Pancreas (tissue), 10 donors: ENCODE measurements at places on chromosomes 12 and 14.
A peak's percentile ranks its signal among the peaks of the same experiment; 100 is the strongest.

DNA sequence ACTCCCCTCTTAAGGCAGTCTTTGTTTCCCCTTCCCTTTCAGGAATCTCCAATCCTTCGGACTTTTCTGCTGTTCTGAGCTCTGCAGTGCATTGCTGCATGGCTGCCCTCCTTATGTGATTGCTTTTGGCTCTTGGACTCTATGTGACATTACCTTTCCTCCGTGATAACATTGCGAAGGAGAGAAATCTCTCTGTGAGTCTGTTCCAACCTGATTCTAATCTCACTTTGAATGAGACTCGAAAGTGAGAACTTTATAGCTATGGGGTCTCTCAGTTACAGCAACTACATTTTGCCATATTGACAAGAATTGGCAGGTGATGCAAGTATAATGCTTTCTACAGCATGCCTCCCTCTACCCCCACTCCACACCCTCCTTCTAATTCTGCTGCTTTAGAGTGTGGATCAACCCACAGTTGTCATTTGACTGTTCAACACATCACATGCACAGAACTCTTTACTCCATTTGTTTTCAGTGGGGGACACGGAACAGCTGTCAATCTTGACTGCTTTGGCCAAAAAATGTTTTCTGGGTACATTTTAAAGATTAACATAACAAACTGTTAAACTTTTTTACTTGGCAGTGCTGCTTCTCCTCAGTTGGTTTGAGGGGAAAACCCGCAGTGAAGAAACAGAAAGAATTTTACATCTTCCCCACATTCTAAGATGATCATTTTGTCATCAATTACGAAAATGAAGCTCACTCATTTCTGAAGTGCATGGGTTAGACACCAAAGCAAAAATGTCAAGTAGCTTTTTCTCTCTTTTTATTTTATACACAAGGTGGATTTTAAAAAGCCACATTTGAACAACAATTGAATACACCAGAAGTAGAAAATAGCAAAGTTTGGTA, 125.5 kb upstream of the RMST start:
- DNase-seq, result no peak

GRCh38 chr12:43179486-43179885, 372.5 kb downstream of the ADAMTS20 start:
- DNase-seq, result no peak

DNA sequence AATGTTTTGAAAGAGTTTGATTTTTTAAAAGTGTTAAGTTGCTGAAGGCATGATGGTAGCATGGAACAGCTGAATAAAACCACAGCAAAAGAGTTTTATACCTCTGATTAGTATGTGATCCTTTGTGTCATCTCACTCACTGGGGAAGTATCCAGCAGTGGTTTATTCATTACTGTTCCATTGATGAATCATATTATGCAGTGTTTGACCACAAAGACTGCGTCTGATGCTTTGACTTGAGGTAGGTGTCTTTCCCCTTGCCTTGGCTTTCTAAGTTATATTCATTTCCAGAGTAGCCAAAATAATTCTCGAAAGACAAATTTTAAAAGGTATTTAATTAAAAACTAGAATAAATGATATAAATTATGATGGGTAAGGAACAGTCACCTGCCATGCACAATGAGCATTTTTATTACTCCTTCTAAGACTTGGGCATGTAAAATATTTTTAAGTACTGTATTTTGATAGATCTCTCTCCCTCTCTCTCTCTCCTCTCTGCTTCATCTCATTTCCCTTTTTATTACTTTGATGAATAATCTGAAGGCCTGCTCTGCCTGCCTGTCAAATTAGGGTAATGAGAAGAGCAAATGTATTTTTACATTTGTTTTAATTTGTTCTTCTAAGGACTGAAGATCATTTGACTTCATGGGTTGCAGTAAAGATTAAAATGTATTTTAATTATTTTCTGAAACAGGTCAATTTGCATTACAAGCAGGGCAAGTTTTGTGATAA, 164.9 kb downstream of the NAV3 start:
- no peak for DNase-seq

- DNase-seq, result no peak
Measured at GRCh38 chr12:32435921-32436705, 36.8 kb downstream of the FGD4 start.

DNA sequence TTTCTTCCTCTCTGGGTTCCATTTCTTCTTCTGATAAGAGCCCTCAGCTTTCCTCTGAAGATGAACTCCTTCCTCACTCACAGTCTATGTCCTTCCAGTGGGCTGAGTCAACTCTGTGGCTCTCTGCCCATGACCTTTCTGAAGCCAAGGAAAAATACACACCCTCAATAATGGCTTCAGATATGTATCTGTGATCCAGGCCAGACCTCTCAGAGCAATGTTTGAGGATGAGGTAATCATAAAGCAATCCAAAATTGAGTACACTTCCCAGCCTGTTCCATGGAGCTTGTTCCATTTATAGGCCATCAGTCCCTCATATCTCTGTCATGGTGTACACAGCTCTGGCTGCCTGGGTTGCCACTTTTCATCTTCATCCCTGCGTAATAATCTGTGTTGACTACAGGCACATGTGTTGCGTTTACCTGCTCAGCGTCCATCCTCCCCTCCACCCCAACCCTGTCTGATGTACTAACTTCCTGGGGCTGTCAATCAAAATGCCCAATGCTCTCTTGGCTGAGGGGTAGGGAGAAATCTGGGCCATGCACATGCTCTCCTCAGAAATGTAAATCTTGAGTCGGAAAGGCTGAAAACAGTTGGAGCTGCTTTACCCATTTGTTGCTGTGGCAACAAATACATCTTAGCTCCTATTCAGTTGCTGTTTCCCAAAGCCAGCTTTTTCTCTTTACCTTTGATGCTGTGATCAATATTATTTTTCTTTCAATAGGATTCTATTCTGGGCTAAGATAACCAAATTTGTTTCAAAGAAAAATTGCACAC, 377.8 kb upstream of the TMEM132C start:
- no peak for DNase-seq

DNA sequence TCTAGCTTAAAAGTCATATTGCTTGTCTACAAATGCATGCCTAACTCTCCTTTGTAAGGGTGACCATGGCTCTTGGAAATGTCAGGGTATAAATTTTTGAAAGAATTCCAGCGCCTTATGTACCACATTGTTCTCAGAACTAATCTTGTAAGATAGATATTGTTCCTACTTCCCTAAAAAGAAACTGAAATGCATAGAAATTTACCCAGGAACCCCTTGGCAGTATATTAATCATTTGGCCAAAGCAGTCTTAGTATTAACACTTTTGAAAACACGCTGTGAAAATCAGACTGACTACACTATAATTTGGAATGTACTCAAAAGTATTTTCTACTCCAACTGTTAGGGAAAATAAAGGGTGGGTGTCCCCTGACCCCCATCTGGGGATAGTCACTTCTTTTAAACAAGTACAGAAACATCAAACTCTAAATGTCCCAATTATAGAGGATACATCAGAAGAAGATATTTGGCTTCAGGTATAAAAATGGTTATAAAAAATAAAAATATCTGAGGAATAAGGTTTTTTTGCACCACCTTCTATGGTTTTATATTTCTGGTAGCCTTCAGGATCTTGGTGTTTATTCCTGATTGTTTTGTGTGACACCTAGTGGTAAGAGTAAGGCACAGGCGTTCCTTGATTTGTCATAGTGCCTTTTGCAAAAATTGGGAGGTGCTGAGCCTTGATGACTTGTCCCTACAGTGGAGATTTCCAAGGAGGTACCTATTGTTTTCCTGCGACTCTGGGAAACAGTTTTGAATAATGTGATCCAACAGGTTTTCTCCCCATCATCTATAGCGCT, 2.2 kb upstream of the NFKBIA start:
- no peak for DNase-seq

DNA sequence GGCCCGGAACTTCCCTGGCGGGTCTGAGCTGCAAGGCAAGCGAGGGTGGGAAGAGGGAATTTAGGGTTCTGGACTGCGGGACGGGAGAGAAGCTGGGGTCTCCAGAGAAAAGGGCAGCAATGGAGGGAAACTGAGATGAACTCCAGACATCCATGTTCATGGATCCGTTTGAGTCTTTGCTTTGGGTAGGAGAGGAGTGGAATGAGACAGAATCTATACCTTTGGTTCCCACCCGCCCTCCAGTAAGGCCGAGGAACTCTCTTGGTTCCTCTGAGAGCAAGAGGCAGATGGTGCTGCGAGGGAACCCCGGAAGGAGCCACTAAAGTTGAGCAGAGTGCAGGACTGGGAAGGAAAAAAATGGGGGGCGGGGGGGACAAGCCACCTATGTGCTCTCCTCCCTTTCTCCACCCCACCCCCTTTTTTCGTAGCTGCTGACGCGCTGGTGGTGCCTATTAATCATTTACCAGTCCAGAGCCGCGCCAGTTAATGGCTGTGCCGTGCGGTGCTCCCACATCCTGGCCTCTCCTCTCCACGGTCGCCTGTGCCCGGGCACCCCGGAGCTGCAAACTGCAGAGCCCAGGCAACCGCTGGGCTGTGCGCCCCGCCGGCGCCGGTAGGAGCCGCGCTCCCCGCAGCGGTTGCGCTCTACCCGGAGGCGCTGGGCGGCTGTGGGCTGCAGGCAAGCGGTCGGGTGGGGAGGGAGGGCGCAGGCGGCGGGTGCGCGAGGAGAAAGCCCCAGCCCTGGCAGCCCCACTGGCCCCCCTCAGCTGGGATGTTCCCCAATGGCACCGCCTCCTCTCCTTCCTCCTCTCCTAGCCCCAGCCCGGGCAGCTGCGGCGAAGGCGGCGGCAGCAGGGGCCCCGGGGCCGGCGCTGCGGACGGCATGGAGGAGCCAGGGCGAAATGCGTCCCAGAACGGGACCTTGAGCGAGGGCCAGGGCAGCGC, 1.2 kb downstream of the SSTR1 start:
- DNase-seq, result peak; percentile 84

GRCh38 chr12:1564067-1564466, 30.3 kb downstream of the FBXL14 start:
- no peak for DNase-seq

- no peak for DNase-seq
Measured at GRCh38 chr12:8917031-8917430, 2.7 kb downstream of the PHC1 start.

- no peak for DNase-seq
Measured at GRCh38 chr12:24379861-24380521, 430.5 kb upstream of the SOX5 start.
